ENCODE measurements at places on chromosomes 2 and 18.

GRCh38 chr2:118202707-118203303 lies 114.5 kb downstream of the INSIG2 start:
- DNase-seq = no peak

DNA sequence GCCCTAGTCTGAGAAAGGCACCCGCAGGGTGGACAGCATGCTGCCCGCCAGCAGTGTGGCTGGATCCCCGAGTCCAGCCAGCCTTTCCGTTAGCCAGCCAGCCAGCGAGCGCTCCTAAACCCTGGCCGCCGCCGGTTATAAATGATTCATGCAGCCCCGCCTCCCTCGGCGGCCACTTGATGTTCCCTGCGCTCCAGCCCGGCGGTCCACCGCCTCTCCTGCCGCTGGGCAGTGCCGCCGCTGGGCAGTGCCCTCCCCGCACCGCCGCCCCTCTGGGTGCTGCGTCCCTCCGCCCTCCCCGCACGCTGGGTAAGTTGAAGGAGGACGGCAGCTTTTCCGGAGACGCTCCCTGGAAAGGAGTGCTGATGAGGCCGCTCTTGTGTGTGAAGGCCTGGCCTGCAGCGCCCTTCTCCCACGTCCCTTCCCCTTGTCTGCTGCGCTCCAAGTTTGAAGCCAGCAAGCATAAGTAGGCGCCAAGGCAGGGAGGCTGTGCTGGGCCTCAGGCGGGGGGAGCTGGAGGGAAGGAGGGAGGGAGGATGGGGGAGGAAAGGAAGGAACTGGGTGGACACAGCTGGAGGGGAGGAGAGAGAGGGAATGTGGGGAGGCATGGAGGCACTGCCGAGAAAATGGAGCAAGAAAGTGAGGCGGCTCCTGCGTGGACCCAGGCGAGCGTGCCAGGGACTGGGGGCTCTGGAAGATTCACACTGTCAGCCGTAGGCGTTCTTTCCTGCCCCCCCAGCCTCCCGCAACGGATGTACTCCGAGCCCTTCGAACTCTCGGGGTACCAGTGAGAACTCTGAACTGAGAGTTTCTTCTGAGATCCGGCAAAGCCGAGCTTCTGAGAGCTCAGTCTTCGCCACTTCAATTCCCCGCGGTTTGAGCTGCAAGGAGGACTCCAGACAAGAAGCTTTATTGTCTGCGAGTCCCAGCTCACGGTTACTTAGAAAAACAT lies 131.9 kb downstream of the GLI2 start:
- no peak for DNase-seq

DNA sequence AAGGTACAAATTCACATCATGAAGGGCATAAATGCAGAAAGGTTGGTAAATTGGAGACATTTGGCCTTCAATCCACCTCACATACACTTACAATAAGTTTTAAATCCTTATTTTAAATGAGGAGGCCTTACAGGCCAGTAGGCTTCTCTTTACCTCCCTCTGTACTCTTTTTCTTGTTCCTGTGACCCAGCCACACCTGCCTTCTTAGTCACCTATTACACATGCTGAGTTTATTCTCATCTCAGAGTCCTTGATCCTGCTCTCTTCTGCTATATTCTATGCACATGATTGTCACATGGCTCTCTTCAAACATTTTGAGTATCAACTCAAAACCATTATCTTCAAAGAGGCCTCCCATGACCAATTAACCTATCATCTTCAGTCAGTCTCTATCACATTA lies 491.5 kb downstream of the SATB2 start:
- no peak for DNase-seq

DNA sequence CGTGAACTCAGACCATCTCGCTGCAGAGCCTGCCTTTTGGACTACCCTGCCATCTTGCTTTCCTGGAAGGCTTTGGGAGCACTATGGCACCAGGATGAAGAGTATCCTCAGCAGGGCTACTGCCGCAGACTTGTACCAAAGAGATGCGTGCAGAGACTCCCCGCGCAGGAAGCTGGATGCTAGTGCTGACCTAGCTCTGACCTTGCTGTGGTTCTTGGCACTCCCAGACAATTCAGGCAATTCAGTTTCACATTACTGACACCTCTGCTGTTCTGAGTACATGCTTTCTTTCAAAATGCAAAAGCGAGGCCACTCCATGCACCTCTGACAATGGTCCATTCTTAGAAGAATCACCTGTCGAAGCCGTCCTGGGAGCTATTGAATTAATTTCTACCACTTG lies 251.5 kb upstream of the MEX3C start:
- no peak for DNase-seq

- DNase-seq = peak; percentile 77
Observed at GRCh38 chr2:130727286-130727924, 1.5 kb upstream of the GPR148 start.

DNA sequence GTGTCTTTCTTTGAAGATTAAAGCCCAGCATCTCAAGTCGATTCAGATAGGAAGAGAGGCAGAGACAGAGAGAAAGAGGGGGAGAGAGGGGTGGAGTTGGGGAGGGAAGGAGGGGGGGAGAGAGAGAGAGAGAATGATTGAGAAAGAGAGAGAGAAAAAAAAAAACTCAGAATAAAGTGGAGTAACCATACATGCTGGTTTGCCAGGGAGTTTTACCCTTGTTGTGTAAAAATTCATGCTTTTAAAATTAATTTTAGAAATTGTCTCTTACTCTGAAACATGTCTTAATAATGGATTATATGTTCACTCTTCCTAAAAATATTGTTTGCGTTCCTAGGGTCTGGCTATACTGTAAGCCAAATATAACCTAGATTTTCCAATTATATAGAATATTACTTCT lies 908.5 kb downstream of the DSC3 start:
- DNase-seq = no peak

DNA sequence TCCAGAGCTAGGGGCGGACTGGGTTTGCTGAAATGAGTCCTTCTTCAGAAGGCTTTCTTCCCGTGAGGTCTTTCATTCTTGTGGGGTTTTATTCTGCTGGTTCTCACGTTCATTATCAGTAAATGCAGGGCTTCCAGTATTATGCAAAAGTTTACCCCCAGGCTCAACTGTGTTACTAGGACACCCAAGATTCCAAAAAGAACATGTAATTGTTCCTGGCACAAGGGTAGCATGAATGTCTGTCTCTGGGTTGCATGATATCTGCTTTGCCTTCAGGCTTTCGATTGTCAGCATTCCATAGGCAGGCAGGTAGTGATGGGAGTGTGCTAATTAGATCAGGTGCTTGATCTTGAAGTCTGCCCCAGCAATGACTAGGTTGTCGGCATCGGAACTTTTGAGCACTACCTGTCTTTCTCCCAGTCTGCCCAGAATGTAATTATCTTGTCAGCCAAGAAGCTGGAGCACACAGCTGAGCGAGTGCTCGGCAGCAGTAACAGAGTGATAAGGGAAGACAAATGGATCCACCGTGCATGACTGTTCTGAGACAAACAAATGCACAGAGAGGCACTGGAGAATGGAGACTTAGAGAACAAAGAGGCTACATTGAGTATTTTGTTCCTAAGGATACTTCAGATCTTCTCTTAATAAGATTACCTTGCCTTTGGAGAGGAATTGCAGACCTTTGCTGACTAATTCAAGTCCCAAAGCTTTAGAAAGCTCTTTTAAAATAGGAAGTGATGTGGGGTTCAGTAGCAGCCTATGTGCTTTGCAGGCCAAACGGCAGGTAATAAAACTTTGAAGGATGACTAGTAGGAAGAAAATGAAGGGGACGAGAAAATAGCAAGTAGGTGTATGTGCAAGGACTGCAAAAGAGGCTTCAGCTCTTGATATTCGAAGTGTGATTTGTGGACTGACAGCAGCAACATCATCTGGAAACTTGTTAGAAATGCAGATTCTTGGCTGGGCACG lies 41.9 kb downstream of the ITGB6 start:
- DNase-seq = no peak

DNA sequence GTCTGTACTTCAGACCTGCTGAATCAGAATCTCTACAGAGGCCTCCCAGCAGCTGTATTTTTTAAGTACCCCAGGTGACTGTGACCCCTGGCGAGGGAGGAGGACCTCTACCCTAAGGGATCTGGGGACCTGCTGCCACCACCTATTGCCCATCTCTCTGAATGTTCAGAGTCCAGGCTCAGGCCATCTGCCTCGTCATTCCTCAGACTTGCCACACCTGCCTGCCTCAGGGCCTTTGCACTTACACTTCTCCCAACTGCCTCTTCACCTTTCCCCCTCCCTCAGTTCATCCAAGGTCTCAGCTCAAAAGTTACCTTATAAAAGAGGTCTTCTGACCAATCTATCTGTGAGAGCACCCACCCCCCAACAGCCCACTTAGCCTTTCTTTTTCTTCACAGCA lies 21.5 kb downstream of the UXS1 start:
- no peak for DNase-seq

DNA sequence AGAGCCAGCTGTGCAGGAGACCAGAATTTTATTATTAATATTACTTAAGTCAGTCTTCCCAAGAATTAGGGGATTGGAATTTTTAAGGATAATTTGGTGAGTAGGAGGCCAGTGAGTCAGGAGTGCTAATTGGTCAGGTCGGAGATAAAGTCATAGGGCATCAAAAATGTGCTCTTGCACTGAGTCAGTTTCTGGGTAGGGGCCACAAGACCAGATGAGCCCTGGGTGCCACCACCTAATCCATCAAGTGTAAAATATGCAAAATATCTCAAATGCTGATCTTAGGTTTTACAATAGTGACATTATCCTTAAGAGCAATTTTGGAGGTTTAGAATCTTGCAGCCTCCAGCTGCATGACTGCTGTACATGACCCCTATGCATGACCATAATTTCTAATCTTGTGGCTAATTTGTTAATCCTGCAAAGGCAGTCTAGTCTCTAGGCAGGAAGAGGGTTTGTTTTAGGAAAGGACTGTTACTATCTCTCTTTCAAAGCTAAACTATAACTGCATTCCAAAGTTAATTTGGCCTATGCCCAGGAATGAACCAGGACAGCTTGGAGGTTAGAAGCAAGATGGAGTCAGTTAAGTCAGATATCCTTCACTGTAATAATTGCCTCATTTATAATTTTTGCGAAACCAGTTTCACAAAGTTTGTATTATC lies 215.9 kb downstream of the RNF152 start:
- DNase-seq = no peak

DNA sequence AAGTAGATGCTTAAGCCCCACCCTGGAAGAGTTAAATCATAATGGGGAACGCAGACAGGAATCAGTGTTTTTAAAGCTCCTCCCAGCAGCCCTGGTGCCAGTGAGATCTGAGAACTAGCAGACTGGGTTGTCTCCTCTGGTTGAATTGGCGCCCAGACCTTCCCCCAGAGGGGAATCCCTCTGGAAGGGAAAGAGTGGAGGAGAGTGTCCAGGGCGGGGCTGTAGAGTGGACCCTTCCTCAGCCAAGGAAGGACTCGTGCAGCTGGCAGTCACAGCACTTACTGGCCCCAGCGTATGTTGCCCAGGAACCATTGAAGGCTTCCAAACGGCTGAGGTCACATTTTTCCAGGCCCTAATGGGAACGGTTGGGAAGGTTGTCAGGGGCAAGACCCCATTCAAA lies 62.5 kb downstream of the TGOLN2 start:
- no peak for DNase-seq

GRCh38 chr18:23519734-23520133 lies 16.4 kb downstream of the RMC1 start:
- DNase-seq = no peak

DNA sequence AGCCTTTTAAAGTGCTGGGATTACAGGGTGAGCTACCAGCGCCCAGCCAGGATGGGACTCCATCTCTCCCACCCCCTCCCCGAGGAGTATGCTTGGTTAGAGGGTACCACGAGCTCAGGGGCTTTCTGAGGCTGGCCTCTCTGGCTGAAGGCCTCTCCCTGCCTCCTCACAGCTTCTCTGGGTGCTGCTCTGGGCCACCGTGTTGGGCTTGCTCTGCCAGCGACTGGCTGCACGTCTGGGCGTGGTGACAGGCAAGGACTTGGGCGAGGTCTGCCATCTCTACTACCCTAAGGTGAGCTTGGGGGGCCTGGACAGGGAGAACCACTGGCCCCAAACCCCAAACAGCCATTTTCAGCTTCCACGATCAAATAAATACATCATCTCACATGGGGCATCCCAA lies 2.9 kb downstream of the SLC11A1 start:
- no peak for DNase-seq

All from stimulated activated CD8-positive, alpha-beta memory T cell treated with anti-CD3 and anti-CD28 coated beads, Interleukin-7, amount 100 ng/mL, for 1 hour (primary cell).